ENCODE measurements at places on chromosomes 5 and 9. TPM values are rescaled to one million over a fixed set of nuclear protein-coding genes. Genes with fewer than 3 reads are reported as not detected.

GRCh38 chr5:147737921-147738320 lies 44.6 kb downstream of the JAKMIP2 start:
- no peak for DNase-seq

GRCh38 chr5:109805883-109806282 lies 116.2 kb downstream of the MAN2A1 start:
- no peak for DNase-seq

- no peak for DNase-seq
Observed at GRCh38 chr9:112380102-112380824, at the start of gene HSDL2. Gene HSDL2, plus strand, starts transcription at chr9:112380108. Its CDS starts 56 bp downstream, at chr9:112380164.

DNA sequence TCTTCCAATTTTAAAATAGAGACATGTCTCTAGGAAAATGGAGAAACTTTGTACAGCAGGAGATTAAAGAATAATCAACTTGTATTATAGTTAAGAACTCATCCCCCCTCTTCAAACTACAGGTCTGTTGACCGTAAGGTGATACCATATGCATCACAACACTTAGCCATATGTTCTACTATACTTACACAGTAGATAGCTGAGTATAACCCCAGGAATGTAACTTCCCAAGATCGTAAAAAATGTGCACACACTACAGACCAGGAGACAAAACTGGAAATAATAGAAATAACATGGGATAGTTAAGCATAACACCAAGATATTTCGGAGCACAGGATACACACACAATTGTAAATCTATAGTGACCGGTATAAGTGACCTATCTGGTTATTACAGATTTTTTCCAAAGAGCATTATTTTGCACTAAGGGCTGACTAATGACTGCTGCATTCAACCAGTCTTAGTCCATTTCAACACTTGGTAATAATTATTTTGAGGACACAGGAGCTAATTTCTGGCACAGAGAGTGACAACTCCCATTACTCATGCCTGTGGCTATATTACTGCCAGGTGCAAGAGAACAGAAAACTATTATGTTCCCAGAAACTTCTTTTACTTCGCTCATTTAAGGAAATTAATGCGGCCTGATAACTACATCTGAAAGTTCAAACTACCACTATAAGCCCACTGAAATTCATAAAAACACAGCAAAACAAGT lies 15.4 kb upstream of the ZNF622 start:
- no peak for DNase-seq

- peak; percentile 18 for DNase-seq
Observed at GRCh38 chr9:108645520-108645919, 210.3 kb downstream of the ACTL7B start.

GRCh38 chr9:136847826-136848392 lies 1.3 kb upstream of the PHPT1 start:
- DNase-seq: peak; percentile 91

GRCh38 chr9:36592801-36593583 lies 20.3 kb downstream of the MELK start:
- DNase-seq: no peak

GRCh38 chr5:157266286-157267007 lies 524 bp downstream of the CYFIP2 start:
- peak; percentile 49 for DNase-seq

GRCh38 chr5:155150012-155150411 lies 136.5 kb downstream of the KIF4B start:
- DNase-seq: no peak

- no peak for DNase-seq
Observed at GRCh38 chr5:16454686-16455085, 10.9 kb downstream of the ZNF622 start.

- no peak for DNase-seq
Observed at GRCh38 chr5:137572042-137572695, 73.0 kb upstream of the SPOCK1 start.

DNA sequence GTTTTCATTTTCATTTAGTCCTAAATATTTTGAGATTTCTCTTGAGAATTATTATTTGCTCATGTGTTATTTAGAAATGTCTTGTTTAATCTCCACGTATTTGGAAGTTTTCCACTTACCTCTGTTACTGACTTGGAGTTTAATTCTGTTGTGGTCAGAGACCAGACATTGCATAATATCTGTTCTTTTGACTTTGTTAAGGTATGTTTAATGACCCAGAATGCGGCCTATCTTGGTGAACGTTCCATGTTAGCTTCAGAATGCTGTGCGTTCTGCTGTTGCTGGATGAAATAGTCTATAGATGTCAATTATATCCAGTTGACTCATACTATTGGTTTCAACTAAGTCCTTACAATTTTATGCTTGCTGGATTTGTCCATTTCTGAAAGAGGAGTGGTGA lies 325.3 kb upstream of the TARS1 start:
- no peak for DNase-seq

DNA sequence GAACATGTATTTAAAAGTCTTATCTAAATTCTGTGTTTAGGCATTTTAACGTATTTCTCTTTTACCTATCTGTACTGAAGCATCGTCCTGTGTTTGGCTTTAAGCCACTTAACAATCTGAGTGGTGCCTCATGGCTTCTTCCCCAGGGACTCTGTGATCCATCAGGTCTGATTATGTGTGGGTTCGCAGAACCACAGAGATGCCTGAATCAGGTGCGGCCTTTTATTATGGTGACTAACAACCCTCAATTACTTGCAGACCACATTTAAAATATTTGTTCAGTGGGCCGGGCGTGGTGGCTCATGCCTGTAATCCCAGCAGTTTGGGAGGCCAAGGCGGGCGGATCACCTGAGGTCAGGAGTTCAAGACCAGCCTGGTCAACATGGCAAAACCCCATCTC lies 39.6 kb upstream of the SAP30L start:
- DNase-seq: no peak

- no peak for DNase-seq
Observed at GRCh38 chr5:158487156-158487555, 612.6 kb downstream of the EBF1 start.

DNA sequence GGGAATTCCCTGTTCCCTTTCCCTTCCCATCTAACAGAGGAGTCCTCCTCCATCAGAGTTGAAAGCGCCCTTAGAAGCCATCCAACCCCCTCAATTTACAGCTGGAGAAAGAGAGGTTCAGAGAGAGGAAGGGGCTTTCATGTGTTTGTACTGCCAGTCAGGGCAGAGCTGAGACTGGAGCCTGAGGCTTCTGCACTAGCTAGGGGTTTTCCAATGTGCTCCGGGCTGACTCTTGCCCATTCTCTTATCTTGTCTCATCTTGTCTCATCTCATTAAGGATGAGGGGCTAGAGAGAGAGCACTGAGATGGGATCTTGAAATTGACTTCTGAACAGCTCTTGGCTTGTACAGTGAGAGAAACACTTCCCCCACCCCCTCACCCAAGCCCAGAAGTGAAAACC lies 67.4 kb upstream of the SHB start:
- DNase-seq: no peak

DNA sequence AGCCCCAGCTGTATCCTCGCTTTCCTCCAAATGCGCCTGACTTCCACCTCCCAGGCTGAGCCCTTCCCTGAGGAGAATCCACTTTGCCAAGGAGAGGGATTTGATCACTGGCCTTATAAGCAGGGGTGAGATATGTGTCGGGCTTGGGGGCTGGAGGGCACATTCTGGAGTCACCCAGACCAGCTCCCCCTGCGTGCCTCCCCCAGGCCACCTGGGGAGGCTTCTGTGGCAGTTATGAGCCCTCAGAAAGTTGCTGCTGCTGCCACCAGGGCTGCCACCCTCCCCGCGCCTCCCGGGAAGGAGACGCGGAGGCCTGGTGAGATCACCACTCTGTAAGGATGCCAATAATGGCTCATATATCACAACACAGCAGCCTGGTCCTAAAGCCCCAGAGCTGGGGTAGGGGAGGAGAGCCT lies 211.5 kb downstream of the PAPPA start:
- peak; percentile 85 for DNase-seq

- no peak for DNase-seq
Observed at GRCh38 chr5:67393211-67393610, 196.6 kb upstream of the CD180 start.

Gene PPP3R2
- not detected for total RNA-seq

Gene ABCA1
- 23.0 TPM for total RNA-seq

Gene SLC36A2
- total RNA-seq: not detected

Gene SPATA31E1
- not detected for total RNA-seq

All from cardiac muscle cell (in vitro differentiated cells and primary cell).